ENCODE measurements at places on chromosomes 4 and X.

GRCh38 chr4:2977211-2978088 lies 14.1 kb downstream of the GRK4 start:
- DNase-seq = no peak

DNA sequence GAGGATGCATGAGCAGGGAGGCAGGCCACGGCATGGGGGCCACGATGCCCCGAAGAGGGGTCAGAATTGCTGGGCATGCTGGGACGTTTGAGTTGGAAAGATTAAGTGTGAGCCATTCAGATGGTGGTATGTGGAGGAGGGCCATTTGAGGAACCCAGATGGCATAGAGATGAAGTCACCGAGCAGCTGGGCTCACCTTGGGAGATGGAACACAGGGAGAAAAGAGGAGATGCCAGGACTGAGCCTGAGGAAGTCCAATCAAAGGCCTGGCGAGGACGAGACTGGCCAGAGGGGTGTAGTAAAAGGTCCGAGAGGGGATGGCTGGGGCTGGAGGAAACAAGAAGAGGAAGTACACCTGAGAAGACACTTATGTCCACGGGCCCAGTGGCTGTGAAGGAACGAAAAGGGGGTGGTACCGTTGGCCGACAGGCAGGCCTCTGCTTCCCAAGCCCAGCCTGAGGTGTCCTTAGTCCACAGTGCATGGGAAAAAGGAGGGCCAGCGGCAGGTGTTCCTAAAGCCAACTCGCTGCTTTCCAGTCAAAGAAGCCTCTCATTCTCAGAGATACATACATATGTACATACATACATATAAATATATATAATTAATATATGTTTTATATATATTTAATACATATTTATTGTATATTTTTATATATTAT lies 54.6 kb upstream of the CLCN4 start:
- DNase-seq = no peak

DNA sequence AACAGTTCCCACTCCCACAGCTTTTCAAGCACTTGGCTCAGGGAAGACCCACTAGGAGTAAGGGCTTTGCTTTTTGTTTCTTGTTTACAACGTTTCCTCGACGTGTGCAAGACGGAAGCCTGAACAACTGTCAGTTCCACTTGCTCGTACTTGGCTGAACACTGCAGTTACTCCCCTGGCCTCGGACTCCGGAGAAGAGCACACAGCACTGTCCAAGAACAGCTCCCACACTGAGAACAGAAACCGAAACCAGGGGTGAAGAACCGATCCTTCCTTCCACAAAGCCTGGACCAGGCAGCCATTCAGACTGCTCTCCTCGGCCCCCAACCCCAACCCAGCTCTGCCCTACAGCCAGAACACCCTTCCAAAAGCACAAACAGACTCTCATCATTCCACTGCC lies 25.5 kb downstream of the IRF2 start:
- peak; percentile 40 for DNase-seq

GRCh38 chr4:168787334-168787733 lies 222.7 kb downstream of the CBR4 start:
- no peak for DNase-seq

DNA sequence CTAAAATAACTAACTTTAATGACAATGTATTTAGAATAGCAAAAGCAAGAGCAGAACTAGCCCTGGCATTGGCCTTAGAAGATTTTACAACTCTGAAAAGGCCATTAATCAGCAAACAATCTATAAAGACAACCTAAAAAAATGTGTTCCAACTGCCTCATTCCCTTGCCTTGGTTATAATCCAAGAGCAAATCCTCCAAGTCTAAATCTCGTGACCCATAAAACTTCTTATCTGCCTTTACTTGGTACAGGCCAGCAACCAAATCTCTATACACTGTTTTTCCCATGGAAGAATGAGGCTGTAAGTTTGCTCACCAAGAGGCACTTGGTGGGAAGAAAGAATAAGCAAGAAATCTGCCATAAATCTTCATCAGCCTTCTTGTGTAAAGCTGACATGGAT lies 175.3 kb upstream of the MID1 start:
- DNase-seq = no peak

- DNase-seq = no peak
These were observed 41.8 kb upstream of the PACRGL start for GRCh38 chr4:20658456-20658855.

DNA sequence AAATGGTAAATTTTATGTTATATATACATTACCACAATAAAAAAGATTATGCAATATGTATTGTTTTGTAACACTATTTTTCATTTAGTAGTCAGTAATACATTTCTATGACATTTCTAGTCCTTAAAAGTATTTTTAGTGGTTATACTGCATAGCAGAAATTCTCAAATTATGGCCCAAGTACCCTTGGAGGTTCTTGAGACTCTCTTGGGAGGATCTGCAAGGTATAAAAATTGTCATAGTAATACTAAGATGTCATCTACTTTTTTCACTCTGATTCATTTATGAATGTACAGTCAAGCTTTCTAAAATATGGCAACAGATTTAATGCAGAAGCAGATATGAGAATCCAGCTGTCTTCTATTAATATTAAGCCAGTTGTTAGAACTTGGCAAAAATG lies 138.6 kb upstream of the NAP1L5 start:
- no peak for DNase-seq

- no peak for DNase-seq
These were observed 27.7 kb downstream of the CHST7 start for GRCh38 chrX:46601283-46601682.

DNA sequence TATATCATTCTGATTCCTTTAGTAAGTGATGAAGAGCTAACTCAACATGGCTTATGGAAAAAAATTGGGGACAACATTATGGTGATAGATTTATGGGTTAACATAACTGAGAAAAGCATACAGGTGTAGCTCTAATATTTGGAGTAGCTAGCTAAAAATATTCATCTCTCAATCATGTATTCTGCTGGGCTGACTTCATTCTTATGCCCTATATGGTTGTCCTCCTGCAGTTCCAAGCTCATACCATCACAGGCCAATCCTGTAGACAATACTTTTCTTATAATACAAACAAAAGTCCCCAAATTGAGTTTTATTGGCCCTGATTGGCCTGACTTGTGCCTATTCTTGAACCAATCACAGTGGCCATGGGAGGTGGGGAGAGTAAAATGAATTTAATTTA lies 6.7 kb upstream of the FAM241A start:
- no peak for DNase-seq

DNA sequence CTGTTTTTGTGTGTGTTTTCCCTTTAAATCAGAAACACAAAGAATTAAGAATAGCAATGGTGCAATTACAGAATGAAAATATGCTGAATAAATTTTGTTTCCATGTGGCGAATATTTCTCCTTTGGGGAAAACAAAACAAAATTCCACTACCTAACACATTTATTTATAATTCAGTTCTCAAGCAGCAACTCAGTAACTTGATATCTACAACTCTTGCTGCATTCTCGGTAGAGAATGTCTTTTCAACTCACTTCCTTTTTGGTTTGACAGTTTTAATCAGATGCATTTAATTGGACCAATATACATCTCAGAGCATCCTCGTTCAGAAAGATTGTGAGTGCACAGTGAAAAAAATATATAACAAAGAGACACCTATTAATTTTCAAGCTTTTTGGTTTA lies 30.8 kb downstream of the ZNF827 start:
- DNase-seq = no peak

GRCh38 chrX:112874614-112875013 lies 34.0 kb upstream of the AMOT start:
- no peak for DNase-seq

GRCh38 chrX:106791495-106791894 lies 11.0 kb upstream of the TBC1D8B start:
- no peak for DNase-seq

DNA sequence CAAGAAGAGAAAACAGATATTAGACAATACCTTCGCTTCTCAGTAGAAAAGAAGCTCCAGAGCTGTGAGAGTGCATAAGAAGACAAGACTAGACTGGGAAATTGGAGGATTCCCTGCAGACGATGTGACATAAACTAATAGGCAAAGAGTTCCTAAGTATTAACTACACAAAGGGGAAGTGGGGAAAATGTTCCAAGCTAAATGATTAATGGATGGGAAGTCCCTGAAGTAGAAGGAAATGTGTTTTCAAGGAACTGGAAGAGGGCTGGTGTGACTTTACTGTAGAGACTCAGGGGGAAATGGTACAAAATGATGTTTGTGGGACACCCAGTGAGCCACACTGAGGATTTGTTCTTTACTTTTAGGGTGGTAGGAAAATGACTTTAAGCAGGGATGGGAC lies 69.7 kb upstream of the DCLK2 start:
- no peak for DNase-seq

DNA sequence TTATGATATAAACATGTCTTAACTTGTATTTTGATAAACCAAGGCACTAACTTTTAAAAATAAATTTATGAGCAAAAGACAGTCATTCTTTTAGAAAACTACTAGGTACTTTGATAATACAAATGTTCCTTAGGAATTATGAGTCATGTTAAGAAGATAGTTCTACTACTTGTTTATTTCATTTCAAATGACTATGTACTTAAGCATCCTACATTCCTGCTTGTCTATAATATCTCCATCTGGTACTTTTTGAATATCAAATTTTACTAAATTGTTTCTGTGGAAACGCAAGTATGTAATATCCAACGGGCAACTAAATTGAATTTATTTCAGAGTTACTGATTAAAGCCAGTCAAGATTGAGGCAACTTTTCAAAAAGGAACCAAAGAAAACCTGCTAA lies 61.8 kb downstream of the CAMK2D start:
- no peak for DNase-seq

GRCh38 chr4:144967161-144967560 lies 130.8 kb downstream of the ANAPC10 start:
- DNase-seq = peak; percentile 3

DNA sequence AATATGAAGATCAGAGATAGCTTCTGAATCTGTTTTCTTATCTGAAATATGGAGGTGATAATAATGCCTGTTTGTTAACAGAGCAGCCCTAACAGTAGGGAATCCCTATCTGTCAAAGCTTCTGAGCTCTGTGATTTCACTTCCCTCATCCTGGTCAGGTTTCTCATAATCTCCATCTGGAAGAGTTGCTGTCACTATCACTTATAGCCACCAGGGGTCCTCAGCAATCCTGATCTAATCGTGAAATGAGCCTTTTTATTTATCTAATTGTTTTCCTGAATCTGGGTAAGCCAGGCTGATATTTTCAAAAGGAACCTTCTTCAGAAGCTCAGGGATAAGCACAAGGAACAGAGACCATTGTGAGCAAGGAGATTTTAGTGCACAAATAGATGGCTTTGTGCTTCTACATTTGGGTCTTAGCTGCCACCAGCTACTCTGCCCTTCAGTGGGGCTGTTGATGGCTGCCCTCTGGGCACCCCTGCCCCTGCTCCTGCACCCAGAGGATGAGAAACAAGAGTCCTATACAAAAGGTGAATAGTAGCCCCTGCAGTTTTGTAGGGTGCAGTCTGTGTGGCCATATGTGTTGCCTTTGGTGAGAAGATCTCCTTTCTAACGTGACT lies 196.4 kb upstream of the RADX start:
- DNase-seq = peak; percentile 26

GRCh38 chrX:111199505-111199904 lies 70.8 kb downstream of the CAPN6 start:
- no peak for DNase-seq
